ENCODE measurements at places on chromosomes 1 and 21.

DNA sequence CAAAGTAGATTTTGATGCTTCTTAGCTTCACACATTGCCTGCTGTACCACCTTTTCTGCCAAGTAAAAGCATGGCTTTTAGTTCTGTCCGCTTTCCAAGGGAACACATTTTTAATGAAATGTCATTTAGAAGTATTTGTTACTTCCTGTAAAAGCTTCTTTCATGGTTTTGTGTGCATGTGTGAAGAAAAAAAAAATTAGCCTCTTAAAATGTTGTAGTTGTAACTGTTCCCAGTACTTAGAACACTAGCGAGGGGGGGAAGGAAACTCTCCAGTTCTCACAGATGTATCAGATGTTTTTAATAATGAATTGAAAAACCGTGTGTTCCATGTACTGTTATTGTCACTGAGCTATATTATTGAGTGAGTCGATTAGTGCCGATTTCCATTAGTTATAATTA lies 568.3 kb upstream of the ADGRL2 start:
- DNase-seq: no peak

DNA sequence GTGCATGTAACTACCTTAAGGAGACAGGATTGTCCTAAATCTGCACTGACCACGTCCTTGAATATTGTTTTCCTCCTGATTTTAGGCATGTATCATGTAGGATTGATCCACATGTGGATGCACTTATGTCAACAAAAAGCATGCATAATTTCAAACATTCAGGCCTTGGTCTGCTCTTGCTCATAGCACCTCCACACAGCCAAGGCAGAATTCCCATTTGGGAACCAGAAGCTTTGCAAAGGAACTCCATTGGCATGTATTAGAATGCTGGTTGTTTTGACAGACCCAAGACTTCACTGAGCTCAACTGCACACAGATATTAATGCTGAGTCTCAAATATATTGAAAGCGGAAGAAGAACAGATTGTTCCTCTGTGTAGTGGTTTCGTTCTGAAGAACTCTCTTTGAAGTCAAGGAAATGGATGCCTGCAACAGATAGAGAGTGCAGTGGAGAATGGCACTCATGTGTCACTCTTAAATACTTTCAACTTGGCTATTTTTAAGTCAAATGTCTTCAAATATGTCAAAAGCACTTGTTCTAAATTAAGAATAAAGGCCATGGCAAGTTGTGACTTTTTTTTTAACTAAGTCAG lies 387.6 kb downstream of the LTN1 start:
- DNase-seq: no peak

- DNase-seq: no peak
Measured at GRCh38 chr1:240808381-240808780, 196.4 kb upstream of the GREM2 start.

GRCh38 chr1:112061901-112062320 lies 72.4 kb upstream of the KCND3 start:
- no peak for DNase-seq

- DNase-seq: no peak
Measured at GRCh38 chr1:7613106-7613850, 157.8 kb upstream of the VAMP3 start.

- no peak for DNase-seq
Measured at GRCh38 chr1:17607644-17608581, 68.4 kb downstream of the ARHGEF10L start.

DNA sequence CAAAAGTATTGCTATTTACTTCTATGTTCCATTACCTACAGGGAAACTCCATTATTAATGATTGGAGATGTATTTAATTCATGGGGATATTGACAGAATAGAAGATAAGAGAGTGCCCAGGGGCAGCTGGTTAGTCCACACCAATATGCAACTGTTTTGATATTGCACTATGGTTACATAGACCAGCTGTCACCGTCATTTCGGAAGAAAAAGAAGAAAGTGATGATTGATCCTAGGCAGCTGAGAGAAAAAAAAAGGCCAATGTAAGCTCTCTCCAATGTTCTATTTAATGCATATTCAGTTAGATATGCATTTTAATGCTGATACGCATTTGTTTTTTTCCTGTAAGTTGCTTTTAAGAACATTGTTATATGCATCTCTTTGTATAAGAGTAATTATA lies 1367.2 kb downstream of the KCNT2 start:
- DNase-seq: no peak

DNA sequence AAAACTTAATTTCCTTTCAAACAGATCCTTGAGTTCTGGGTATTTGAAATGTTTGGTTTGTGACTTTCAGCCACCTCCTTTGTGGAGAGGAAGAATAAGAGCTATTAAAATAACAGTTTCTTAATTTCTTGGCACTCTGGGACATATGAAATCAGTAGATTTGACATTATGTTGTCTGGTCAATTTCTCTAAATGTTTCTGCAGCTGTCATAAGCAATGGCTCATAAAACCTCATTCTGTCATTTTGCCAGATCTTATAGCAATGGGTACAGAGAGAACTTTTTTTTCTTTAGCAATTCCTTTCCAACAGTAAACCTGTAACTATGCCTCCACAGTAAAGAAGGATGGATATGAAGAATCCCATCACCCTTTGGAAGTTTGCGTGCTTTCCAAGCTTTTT lies 52.6 kb downstream of the LAMC1 start:
- DNase-seq: no peak

DNA sequence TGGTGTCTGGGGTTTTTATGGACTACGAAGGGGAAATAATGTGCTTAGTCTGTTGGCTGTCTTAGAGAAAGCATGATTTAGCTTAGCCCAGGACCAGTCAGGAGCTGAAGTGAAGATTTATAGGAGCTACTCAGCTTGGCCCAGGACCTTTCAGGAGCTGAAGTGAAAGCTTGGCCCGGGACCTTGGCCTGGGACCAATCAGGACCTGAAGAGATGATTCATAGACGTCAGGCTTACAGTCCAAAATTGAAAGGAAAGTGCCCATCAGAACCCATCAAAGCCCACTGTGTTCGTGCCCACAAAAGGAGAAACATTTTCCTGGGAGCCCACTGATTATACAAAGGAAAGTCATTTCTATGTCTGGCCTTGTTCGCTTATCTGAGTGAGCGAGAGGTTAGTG lies 35.6 kb downstream of the MSTO1 start:
- no peak for DNase-seq

DNA sequence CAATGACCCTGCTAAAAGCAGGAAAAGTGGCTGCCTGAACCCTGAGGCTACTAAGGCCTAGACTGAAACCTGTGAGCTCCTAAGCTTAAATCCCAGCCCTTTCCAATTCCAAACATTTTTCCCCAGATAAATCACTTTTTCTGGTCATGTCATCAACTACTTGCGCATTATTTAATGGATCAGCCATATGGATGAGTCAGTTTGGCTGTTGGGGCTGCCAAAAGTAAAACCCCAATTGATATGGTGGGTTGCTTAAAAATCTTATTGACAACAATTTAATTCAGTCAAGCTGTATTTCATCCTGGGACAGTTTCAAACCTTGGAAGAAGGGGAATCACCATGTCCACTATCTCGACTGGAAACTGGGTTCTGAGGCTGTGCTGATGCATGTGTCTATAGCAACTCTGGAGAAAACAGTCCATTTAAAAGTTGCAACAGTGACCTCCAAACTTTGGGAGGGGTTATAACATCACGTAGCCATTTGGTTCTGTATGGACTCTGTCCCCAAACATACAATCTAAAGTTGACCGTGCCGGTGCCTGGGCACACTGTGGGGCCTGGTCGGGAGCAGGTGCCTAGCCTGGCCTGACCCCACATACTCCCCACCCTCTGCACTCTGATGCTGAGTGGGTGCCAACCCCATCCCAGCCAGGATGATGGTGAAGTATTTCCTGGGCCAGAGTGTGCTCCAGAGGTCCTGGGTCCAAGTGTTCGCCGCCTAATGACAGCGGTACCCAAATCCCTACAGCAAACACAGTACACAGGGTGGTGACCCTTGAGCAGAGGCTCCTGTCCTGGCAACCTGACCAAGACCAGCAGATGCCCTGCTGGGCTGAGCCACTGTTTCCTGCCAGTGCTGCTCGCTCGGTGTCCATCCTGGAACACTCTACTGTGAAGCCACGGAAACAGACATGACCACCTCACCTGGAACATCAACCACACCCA lies 46.5 kb upstream of the LRRC52 start:
- no peak for DNase-seq

GRCh38 chr1:204888294-204888693 lies 17.6 kb downstream of the NFASC start:
- DNase-seq: no peak

- no peak for DNase-seq
Measured at GRCh38 chr1:156947818-156948525, 27.5 kb downstream of the LRRC71 start.

DNA sequence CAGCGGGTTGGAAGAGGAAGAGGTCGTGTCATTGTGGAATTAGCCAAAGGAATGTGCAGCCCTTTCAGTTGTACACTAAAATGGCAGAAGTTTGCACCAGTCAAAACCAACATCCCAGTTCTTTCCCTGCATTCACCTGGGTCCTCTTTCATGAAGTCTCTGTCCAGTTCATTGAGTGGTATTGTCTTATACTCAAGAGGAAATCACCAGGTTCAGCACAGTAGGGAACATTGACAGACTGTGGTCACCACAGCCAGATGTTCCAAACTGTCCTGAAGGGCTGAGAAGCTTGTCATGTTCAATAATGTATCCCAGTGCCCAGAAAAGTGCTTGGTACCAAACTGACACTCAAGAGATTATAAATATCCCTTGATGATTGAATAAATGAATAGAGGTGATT lies 131.6 kb downstream of the GLUL start:
- no peak for DNase-seq

DNA sequence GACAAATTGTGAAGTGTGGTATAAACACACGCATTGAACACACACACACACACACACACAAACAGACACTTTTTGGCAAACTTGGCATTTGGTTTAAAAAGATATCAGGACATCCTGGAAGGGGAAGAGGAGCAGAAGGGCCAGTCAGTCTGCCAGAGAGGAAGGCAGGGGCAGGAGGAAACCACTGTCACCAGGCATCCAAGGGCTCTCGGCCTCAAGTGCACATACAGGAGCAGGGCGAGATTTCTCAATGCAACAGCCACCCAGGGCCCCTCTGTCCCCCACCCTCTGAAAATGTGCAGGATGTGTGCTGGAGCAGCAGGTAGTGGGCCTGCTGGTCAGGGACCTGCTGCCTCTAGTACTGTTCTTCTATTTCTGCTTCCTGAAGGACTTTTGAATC lies 71.2 kb downstream of the ABCA4 start:
- no peak for DNase-seq

DNA sequence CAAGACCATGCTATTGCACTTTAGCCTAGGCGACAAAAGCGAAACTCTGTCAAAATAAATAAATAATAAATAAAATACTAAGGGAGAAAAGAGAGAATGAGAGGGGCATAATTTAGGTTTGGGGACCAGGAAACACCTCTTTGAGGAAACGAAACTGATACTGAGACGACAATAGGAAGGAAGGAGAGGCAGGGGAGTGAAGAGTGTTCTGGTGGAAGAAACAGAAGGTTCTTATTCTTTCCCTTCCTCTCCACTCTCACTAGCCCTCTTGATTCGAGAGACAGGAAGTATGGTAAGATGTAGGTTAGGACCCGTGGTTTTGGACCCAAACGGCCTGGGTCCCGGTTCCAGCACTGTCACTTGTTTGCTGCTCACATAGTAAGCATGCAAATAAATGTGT lies 1.6 kb upstream of the NKAIN1 start:
- no peak for DNase-seq

DNA sequence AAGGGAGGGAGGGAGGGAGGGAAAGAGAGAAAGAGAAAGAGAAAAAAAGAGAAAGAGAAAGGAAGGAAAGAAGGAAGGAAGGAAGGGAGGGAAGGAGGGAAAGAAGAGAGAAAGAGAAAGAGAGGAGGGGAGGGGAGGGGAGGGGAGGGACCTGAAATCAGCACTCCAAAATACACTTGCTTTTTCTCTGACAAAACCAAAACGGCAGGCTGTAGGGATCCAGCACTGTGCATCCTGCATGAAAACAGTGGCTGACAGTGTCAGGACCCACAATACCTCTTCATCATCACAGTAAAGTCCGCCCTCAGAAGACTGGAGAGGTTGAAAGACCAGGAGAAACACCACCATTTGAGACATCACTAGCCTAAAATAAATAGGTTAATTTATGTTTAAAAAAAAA lies 156.0 kb upstream of the SOD1 start:
- no peak for DNase-seq

- DNase-seq: no peak
Measured at GRCh38 chr1:154813300-154813816, 56.7 kb downstream of the KCNN3 start.

DNA sequence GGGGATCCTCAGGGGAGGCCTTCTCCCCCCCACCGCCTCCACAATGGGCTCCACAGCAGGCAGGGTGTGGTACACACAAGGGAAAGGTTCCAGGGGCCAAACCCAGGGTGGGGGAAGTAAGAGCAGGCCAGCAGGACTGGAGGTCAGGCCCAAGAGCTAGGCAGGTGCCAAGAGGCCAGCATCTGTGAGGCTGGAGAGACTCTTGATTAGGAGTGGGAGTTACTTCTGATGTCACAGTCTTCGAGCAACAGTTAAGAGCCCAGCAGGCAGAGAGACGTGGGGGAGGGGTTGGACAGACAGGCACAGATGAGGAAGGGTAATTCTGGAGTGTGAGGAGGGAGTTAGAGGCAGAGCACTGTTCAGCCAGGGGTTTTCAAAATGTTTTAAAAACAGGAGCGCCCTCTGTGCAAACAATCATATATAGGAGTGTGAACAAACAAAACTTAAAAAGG lies 55.8 kb downstream of the SLC9A1 start:
- no peak for DNase-seq

DNA sequence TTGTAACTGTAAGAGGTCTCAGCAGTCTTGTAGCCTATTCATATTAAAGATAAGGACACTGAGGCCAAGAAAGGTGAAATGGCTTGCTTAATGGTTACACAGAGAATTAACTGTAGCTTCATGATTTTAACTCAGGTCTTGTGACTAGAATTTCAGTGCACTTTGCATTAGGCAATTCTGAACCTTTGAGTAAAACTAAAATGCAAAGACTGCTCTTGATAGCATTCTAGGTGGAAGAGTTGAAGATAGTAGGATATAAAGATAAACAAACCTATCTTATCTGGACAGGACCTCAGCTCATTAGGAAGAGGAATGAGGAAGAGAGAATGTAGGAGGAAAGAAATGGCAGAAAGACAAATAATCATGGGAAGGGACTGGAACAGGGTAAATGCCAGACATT lies 68.6 kb upstream of the RGL1 start:
- DNase-seq: no peak
